ENCODE measurements at places on chromosomes 3 and 15.

GRCh38 chr3:3305084-3305483, 125.6 kb upstream of the CRBN start:
- no peak for DNase-seq

DNA sequence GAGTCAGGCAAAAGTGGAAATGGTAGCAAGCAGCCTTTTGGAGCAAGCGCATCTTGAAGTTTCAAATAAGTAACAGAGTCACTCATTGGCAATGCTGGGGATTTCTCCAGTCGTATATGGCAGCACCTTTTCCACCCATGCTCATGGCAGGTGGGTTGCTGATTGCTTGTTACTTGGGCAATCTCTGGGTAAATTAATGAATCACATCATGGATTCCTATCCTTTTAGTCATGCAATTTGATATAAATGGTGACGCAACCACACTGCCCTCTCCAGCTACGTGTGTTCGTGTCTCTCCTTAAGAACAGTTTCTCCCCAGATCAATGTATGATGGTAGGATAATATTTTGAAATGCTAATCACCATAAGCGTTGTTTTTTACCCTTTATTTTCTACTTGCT, 339.9 kb upstream of the KCNH8 start:
- no peak for DNase-seq

- DNase-seq: no peak
Observed at GRCh38 chr15:61099020-61099810, 129.9 kb downstream of the RORA start.

- no peak for DNase-seq
Observed at GRCh38 chr3:71616571-71617021, 33.1 kb upstream of the FOXP1 start.

DNA sequence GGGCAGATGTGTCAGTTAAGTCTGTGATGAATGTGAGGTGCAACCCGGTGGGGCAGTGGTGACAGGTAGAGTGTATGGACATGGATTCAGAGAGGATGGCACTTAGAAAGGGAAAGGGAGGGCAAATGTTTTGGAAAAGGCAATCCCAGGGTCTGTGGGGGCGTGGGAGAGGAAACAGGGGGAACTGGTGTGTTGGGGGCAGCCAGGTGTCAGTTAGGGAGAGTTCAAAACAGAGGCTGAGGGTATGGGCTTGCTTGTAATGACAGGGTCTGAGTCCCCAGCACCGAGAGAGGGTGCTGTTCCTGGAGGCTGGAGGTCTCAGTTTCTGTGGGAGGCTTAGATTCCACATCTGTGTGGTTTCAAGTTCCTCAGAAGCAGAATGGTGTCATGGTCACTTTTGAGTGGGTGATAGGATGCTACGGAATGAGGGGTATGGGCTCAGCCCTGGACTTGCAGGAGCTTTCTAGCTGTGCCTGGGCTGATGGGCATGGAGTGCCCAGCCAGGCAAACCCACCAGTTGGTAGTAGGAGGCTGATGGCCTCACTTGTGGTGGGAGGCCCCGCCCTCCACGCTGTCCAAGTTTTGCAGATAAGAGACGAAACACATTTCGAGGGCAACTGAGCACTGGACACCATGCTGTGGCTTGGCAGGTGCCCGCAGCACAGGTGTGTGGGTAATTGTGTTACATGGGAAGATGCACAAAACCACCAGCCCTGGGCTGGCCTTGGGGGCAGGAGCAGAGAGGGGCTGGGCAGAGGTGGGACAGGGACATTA, 209.4 kb downstream of the RPLP1 start:
- DNase-seq: no peak

DNA sequence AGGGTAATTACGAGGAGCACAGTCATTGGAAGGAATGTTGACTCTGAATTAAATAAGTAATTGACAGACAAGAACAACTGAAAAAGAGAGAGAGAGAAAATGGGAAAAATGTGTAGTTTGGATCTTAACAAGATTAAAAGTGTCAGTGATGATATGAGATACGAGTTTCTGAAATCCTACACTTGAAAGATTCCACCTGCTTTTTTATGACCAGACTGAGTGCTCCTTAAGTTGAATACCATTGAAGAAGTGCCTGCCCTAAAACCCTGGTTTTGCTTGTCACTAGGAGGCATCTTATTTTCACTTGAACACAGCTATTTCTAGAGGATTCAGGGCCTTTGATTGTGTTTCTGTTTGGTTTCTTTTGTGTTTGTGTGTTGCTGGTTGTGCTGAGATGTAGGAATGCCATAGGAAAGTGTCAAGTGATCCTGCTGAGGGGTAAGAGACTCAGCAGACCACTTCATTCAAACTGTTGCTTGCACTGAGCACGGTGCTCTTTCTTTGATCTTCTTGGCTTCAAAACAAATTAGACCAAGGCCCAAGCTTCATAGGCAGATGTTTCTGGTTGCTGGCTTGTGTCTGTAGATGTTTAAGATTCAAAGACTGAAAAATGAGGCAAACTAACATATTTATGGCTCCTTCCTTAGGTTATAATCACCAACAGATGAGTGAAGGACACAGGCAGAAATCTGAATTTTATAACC, 17.2 kb upstream of the ABHD10 start:
- DNase-seq: no peak

GRCh38 chr15:37014137-37014536, 86.2 kb downstream of the MEIS2 start:
- no peak for DNase-seq

DNA sequence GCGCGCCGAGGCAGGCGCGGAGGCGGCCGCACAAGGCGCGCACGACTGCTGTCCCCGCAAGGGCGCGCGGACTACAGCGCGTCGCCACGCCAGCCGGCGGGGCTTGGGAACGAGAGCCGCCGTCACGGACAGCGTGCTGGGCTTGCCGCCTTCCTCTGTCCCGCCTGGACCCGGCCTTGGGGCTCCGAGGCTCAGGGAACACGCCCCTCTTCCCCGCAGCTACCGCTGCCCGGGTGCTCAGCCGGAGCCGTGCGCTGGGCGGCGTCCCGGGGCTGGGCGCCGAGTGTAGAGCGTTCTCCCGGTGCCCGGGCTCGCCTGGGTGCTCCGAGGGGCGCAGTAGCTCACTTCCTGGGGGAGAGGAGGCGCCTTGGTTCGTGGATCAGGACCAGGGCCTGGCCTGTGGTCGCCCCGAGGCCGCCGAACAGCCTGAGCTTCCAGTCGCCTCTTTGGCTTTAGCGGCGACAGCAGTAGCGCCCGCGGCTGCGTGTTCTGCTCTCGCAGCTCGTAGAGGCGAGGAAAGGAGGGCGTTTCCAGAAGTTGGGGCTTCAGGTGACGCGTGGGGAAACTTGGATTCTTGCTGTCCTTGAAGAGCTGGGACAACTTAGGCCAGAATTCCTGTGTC, 226.7 kb upstream of the C2CD4B start:
- DNase-seq: peak; percentile 44

DNA sequence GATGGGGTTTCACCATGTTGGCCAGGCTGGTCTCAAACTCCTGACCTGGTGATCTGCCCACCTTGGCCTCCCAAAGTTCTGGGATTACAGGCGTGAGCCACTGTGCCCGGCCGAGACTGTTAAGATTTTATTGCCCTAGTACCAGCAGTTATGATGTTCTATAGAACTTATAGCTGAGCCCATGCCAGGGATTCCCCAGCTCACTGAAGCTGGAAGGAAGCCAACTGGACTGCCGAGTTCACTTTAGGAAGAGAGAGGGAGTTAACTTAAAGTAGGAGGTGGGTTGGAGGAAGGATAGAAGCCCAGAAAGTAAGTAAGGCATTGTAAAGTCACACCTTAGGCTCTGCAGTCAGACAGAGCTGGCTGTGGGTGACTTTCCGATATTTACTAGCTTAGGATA, 101.1 kb upstream of the BOC start:
- DNase-seq: no peak

DNA sequence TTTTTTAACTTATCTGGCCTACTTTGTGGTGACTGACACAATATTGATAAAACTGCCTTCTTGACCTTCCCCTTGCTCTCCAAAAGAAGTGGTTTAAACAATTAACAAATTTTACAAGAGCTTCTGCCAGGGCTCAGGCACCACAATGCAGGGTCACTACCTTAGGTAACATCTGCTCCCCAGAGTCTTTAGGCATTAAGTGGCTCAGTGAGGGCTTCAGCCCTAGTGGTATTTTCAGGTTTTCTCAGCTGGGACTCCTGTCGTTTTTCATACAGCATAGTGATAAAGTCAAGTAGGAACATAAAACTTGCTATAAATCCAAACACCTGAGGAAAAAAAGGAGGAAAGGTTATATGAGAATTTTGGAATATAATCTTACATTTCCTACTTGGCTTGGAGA, 18.9 kb downstream of the CMTM6 start:
- DNase-seq: no peak

DNA sequence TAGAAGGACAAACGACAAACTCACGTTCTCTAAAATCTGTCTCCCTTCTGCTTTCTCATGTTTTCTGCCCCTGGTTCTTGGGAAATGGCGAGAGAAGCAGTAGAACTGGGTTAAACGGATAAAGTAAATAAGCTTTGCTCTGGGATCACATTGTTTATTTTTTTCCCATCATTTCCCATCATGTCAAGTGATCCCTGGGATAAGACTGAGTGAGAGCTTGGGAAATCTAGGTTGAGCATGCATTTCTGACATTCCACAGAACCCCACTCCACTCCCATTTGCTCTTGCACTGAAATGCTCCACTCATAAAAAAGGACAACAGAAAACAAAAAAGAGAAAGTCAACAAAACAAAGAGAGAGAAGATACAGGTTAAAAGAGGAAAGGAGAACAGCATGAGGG, 69.1 kb downstream of the SEMA6D start:
- DNase-seq: no peak

DNA sequence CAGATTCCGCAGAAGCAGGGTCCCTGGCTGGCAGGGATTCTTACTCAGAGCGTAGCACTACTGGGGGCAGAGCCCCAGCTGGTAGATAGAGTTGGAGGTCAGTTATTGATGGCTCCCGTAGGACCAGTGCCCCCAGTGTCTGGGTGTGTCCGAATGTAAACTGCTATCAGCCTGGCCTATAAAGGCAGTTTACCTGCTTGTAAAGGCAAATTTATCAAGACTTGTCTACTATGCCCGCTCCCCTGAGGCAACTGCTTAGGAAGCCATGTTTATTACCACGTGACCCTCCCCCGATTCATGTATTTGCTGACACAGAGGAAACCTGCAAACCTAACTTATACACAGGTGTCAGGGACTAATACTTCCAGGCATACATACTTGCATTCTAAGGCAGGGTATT, 607 bp upstream of the PPP1R14D start:
- DNase-seq: no peak

DNA sequence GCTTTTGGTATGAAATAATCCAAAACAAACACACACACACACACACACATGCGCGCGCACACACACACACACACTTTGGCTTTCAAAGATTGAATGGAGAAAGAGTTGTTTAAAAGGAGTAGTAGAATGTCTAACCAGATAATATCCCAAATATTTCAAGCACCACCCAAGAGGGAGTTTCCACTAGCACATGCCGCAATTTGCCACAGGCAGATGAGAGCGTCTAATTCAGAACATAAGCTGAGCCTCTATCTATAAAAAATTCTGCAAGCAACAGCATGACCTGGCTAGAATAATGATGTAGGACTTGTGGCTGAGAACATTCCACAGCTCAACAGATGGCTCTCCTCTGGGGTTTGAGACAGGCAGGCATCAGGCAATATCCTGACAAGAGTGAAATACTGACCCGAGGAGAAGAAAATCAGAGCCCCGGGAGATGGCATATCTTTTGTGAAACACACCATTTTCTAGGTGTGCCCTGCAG, 302.5 kb upstream of the GADL1 start:
- DNase-seq: no peak

DNA sequence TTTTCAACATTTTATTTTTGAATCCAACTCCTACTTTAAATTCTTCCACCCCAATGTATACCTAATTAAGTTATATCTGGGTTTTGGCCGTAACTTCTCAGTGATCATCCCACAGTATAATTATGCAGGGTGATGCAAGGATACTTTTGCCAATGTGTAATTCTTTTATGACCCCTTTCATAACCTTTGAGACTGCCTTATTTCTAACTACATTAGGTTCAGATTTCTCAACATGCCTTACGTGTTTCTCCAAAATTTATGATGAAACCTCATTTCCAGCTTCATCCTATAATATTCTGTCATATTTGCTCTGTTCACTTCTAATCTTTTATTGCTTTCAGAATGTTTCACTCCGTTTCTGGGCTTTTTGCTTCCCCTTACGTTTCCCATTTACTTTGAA, 1229.6 kb upstream of the ALCAM start:
- no peak for DNase-seq

- DNase-seq: no peak
Observed at GRCh38 chr3:121817753-121818152, 17.1 kb downstream of the IQCB1 start.

GRCh38 chr3:90010341-90010740, 902.9 kb downstream of the EPHA3 start:
- DNase-seq: no peak

DNA sequence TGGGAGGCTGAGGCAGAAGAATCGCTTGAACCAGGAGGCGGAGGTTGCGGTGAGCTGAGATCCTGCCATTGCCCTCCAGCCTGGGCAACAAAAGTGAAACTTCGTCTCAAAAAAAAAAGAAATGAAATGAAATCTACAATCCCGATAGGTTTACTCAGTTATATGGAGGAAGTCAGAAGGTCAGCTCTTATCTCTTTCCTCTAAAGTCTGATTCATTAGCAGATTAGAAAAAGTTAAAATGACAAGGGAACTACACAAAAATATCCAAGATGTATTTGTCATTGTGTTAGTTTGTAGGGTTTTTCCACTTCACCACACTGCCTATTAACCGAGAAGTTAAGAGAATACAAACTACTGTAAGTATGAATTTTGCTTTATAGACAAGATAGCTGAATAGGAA, 420.6 kb downstream of the SHQ1 start:
- DNase-seq: no peak

DNA sequence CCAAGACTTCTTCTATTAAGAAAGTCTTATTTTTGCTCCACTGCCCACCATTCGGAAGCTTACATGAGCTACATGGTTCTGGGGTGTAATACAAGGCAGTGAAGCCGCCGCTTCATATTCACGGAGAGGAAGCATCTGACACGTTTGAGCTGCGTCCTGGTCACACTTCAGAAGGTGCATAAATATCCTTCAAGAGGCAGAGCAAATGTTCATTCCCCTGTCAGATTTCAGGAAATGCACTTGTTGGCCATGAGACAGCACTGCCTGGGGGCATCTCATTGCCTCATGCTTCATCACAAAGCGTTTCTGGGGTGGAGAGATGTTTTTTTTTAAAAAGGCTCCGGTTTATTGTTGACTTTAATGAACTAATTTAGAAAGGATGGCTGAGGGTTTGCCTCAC, 119.9 kb downstream of the CADPS start:
- no peak for DNase-seq

DNA sequence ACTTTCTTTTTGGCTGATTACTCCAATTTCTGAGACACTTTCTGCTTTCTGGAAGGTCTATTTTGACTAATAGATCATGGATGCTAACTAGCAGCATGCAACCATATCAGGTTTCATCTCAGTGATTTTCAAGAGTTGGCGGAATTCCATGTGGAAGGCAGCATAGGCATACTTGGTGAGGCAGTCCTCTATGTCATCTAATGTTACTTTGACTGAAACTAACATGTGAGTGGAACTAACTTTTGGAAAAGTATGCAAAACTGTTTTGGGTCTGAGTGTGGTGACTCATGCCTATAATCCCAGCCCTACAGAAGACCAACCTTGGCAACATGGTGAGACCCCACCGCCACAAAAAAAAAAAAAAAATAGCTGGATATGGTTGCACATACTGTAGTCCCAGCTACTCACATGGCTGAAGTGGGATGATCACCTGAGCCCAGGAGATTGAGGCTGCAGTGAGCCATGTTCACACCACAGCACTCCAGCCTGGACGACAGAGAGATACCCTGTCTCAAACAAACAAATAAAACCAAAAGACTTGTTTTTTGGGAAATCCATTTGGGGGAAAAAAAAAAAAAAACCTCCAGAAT, 1033.7 kb downstream of the ROBO1 start:
- no peak for DNase-seq

GRCh38 chr3:62134061-62134496, 239.3 kb downstream of the FEZF2 start:
- DNase-seq: no peak

Measured in natural killer cell (primary cell).